ENCODE measurements at places on chromosomes 16 and 17.

- DNase-seq, result no peak
These were observed 161.5 kb upstream of the ZNF267 start for GRCh38 chr16:31712064-31712540.

DNA sequence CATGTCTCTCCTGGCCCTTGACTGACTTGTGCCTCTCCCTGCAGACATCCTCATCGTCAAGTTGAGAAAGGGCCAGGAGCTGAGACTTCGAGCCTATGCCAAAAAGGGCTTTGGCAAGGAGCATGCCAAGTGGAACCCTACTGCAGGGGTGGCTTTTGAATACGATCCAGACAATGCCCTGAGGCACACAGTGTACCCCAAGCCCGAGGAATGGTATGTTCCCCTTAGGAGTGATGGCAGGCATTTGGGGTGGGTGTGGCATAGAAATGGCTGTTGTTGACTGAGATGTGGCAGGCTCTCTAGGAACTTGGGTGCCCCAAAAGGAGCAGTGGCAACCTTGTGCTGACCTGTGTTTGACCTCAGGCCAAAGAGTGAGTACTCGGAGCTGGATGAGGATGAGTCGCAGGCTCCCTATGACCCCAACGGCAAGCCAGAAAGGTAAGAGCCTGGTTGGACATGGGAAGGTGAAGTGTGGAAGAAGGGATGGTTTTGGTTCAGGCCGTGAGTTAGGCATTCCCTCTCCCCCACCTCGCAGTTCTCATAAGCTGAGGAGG lies 7.5 kb downstream of the POLR2C start:
- no peak for DNase-seq

GRCh38 chr17:7370853-7371252 lies 10.0 kb upstream of the TNK1 start:
- no peak for DNase-seq

DNA sequence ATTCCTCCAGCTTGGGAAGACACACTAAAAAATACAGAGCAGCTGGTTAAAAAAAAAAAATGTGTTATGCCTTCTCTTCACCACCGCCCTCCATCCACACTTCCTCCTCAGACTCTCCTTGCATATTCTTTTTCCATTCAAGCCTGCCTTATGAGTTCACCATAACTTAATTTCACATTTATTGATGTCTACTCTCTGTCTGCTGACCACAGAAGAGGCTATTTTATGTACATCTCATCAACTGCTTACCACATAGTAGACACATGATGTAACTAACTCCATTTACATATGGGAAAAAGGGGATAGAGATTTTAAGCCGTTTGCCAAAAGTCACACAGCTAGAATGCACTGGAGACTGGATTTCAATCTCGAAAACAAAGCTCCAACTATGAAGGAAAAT lies 409.8 kb downstream of the CDH11 start:
- DNase-seq, result no peak

DNA sequence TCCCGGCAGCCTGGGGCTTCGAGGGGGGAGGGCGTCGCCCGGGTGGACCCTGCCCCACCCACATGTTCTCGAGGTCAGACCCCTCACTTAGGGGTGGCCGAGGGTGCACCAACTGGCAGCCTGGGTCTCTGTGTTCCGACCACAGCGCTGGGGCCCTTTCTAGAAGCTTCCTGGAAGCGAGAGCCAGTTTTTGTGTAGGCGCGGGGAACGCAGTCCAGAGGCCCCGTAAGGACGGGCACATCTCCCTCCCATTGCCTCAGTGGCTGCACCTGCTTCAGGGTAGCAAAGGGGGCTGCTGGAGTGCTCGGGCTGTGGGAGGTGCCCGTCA lies 148.3 kb downstream of the BANP start:
- DNase-seq, result no peak

GRCh38 chr17:7835814-7836595 lies 2.0 kb downstream of the KDM6B start:
- peak; percentile 52 for DNase-seq

GRCh38 chr16:73290258-73290657 lies 242.3 kb upstream of the ZFHX3 start:
- DNase-seq, result no peak

GRCh38 chr17:57035971-57036481 lies 49.0 kb upstream of the AKAP1 start:
- DNase-seq, result no peak

GRCh38 chr17:81002013-81002384 lies 10.4 kb downstream of the CHMP6 start:
- DNase-seq, result no peak

DNA sequence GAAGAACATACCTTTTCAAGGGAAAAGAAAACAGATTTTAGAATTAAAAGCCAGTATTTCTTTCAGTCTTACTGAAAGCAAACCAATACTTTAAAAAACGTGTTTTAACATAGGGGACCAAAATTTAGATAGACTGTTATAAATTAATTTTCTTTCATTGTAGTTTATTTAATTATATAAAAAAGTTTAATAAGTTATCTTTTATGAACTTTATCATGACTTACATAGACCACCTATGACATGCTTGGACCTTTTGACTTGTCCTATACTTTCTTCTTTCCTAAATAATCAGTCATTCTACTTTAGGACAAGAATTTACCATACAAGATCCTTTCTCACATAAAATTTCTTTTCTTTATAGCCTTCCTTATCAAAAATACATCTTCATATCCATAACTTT lies 102.0 kb upstream of the HAS3 start:
- DNase-seq, result no peak

GRCh38 chr17:31492880-31493655 lies 101.6 kb downstream of the RAB11FIP4 start:
- peak; percentile 83 for DNase-seq

- DNase-seq, result peak; percentile 51
These were observed 17.0 kb upstream of the DNASE1 start for GRCh38 chr16:3637371-3637923.

Measured in GM20000 (cell line).